ENCODE measurements at places on chromosomes 6 and 20.

GRCh38 chr6:110563711-110564110 is 87.3 kb upstream of the SLC22A16 start:
- no peak for DNase-seq

- DNase-seq: no peak
Measured at GRCh38 chr6:131112249-131112648, 23.0 kb upstream of the AKAP7 start.

DNA sequence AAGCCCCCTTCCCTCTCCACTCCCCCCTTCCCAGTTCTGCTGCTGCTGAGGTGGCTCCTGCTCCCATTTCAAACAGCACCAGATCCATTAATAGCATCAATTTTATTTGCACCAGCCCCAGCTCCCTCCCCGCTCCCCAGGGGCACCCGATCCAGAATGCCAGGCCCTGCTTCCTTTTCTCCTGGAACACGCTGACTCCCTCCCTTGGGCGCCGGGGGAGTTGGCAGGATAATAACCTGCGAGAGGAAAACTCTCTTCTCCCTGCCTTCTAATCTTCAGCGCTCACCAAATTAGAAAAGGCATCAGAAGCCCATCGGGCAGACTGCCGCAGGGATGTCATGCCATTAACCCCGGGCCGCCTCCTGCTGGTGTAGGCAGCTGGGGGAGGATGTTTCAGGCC is 77.8 kb downstream of the NCR2 start:
- no peak for DNase-seq

DNA sequence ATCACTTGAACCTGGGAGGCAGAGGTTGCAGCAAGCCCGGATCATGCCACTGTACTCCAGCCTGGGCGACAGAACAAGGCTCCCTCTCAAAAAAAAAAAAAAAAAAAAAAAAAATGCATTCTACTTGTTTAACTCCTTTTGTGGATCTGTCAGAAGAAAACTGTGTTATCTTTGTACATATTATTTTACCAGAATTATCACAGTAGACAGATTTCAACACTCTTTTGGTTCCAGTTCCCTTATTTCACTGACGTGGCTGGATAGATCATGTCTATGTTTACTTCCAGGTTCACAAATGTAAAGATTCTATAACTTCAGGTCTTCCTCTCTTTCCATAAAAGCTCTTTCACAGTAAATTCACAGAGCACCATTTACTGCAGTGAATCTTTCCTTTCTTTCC is 18.4 kb downstream of the NUDT3 start:
- no peak for DNase-seq

DNA sequence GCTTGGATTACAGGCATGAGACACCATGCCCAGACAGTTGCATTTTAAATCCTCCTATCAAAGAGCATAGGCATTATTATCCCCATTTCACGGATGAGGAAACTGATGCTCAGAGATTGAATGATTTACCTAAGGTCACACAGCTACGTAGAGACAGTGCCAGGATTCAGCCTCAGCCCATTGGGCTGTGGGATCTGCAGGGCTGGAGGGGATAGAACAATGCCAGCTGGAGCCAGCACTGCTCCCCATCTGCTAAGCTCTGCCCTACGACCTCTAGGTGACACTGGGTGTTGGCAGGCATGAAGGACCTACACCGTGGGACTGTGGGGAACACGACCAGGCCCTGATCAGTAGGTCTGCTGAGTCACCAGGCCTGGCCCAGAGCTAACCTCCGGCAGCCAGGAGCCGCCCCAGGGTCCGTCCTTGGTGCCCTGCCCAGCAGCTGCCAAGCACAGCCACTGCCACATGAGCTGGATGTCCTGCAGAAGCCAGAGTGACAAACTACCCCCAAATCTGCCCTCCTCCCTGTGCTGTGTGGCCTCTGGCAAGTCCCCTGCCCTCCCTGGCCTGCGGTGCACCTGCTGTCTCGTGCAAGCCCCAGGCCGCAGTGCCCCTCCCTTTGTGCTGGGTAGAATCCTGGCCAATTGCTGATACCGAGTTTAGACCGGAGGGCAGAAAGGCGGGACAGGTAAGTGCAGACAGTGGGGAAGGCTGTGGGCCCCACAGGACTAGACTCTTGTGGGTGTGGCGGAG is 47.6 kb upstream of the PTGIS start:
- no peak for DNase-seq

- DNase-seq: no peak
Measured at GRCh38 chr6:2193931-2194330, 51.5 kb downstream of the GMDS start.

- DNase-seq: no peak
Measured at GRCh38 chr6:31037682-31038081, 27.4 kb downstream of the MUC22 start.
